Stimulated activated CD8-positive, alpha-beta memory T cell treated with anti-CD3 and anti-CD28 coated beads, Interleukin-7, amount 100 ng/mL, for 1 hour (primary cell): ENCODE measurements at places on chromosomes 11 and 22.
A peak's percentile ranks its signal among the peaks of the same experiment; 100 is the strongest.

GRCh38 chr11:124657904-124658303 is 15.6 kb downstream of the SIAE start:
- DNase-seq = no peak

DNA sequence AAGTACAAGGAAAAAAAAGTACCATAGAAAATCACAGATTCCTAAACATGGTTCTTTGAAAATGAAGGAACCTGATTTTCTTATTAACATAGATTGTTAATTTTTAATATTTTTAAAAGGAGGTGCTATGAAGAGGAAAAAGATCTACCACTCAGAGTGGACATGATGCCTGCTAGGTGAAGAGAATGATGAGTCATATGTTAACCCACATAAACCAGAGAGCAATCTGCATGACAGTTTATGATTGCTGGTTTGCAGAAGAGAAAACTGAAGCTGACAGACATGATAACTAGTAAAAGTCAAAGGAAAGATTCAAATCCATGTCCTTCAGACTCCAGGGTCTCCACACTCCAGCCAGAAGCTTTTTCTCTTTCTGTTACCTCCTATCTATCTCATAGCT is 1231.7 kb downstream of the LRRC4C start:
- no peak for DNase-seq

GRCh38 chr11:64711138-64711955 is 11.7 kb downstream of the NRXN2 start:
- DNase-seq = no peak

GRCh38 chr11:76047231-76047630 is 159.1 kb downstream of the WNT11 start:
- DNase-seq = no peak

GRCh38 chr11:117828611-117829368 is 4.2 kb upstream of the FXYD2 start:
- DNase-seq = peak; percentile 87

DNA sequence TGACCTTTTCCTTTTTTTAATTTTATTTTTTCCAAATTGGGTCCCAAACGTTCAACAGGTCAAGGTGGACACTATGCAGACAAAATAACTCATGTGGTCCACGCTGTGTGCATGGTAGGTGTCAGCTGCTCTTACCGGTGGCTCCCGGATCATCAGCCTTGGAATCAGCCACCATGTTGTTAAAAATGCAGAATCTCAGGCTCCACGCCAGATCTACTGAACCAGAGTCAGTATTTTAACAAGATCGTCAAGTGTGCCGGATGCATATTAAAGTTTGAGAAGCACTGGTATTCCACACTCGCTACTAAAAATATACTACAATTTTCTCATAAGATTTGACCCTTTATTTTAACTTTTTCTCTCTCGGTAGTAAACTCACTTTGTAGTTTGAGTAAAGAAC is 553 bp upstream of the LDLRAD3 start:
- DNase-seq = no peak

GRCh38 chr11:24132471-24132870 is 364.4 kb upstream of the LUZP2 start:
- DNase-seq = no peak

GRCh38 chr11:120569861-120570260 is 58.3 kb downstream of the GRIK4 start:
- DNase-seq = no peak
